ENCODE measurements at places on chromosomes 5 and 9. TPM values are rescaled to one million over a fixed set of nuclear protein-coding genes. Genes with fewer than 3 reads are reported as not detected.

Gene TRIM7
- 3.4 TPM for total RNA-seq

Gene PTTG1
- 139 TPM for total RNA-seq

Gene SPINK6
- not detected for total RNA-seq

Gene SH3TC2
- total RNA-seq = 4.3 TPM

Gene ENTPD8
- 0.51 TPM for total RNA-seq

Gene SSNA1
- 89.0 TPM for total RNA-seq

Gene TLN1
- total RNA-seq = 450 TPM

Gene ANKRD33B
- 4.4 TPM for total RNA-seq

Gene TEX48
- not detected for total RNA-seq

Gene FBLL1
- total RNA-seq = 0.44 TPM

Gene PLCXD3
- total RNA-seq = not detected

Gene SLC24A2
- total RNA-seq = not detected

Gene ANKRD20A1
- 2.5 TPM for total RNA-seq

Gene PCDHB4
- 0.21 TPM for total RNA-seq

Gene PCDHA1
- not detected for total RNA-seq

Gene EFNA5
- 22.6 TPM for total RNA-seq

Gene UBE2R2
- 51.5 TPM for total RNA-seq

Gene RORB
- not detected for total RNA-seq

Gene SIGMAR1
- total RNA-seq = 81.2 TPM

Gene PRELID2
- 14.9 TPM for total RNA-seq

Gene SH2D3C
- total RNA-seq = 95.0 TPM

Gene EXOSC3
- total RNA-seq = 39.1 TPM

Gene BHMT
- not detected for total RNA-seq

Gene AQP7
- total RNA-seq = 3.7 TPM

Gene AGXT2
- total RNA-seq = not detected

Gene HSPB3
- not detected for total RNA-seq

Gene ABLIM3
- 42.1 TPM for total RNA-seq

Gene ECM2
- total RNA-seq = not detected

Gene WDR38
- total RNA-seq = not detected

Gene TXNDC8
- not detected for total RNA-seq

Gene MRPL36
- total RNA-seq = 63.4 TPM

Gene KCNV2
- total RNA-seq = not detected
